CD8-positive, alpha-beta memory T cell (primary cell): ENCODE measurements at places on chromosomes 4 and X.

- DNase-seq, result no peak
- no peaks in the 10 kb centered on the region for H3K36me3 ChIP-seq
- no peak overlapping the region for H3K4me3 ChIP-seq
- no peaks in the 10 kb centered on the region for H3K27me3 ChIP-seq
- no peak overlapping the region for H3K27ac ChIP-seq
These were observed 75.6 kb downstream of the LRBA start for GRCh38 chr4:150939530-150939929.

GRCh38 chr4:108072300-108072699 is 82.6 kb downstream of the HADH start:
- no peak overlapping the region for H3K4me3 ChIP-seq
- no peaks in the 10 kb centered on the region for H3K27me3 ChIP-seq
- peaks cover 4% of the 10 kb centered on the region for H3K36me3 ChIP-seq
- H3K4me1 ChIP-seq, result peaks cover 45% of the 10 kb centered on the region
- peak; percentile 25 for DNase-seq

- no peaks in the 10 kb centered on the region for H3K27me3 ChIP-seq
- H3K4me3 ChIP-seq, result no peak overlapping the region
These were observed 211.9 kb upstream of the UGT8 start for GRCh38 chr4:114386637-114387233.

DNA sequence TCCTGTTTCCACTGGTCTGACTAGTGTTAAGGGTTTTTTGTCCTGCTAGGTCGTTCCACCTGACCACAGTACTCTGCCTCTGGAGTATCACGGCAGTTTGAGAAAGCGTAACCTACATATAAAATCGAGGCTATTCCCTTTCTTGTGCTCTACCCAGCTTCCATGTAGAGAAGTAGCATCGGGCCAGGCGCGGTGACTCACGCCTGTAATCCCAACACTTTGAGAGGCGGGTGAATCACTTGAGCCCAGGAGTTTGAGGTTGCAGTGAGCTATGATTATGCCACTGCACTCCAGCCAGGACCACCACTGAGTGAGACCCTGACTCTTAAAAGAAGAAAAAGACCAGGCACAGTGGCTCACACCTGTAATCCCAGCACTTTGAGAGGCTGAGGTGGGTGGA is 7.5 kb downstream of the PPEF1 start:
- no peaks in the 10 kb centered on the region for H3K4me1 ChIP-seq
- H3K36me3 ChIP-seq, result no peaks in the 10 kb centered on the region
- no peaks in the 10 kb centered on the region for H3K27me3 ChIP-seq
- no peak overlapping the region for H3K27ac ChIP-seq

DNA sequence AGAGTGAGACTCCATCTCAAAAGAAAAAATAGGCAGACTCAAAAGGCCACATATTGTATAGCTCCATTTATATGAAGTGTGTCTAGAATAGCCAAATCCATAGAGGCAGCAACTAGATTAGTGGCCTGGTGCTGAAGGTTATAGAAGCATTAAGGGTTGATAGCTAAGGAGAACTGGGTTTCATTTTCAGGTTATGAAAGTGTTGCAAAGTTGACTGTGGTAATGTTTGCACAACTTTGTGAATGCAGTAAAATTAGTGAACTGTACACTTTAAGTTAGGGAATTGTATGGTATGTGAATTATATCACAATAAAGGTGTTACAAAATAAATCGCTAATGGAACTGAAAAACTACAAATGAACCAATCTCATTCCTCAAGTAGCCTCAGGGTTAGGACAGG is 28.3 kb downstream of the TXLNG start:
- H3K4me1 ChIP-seq, result no peaks in the 10 kb centered on the region
- DNase-seq, result no peak
- H3K27me3 ChIP-seq, result no peaks in the 10 kb centered on the region
- H3K27ac ChIP-seq, result no peak overlapping the region
